ENCODE measurements at places on chromosomes 16 and 17.

DNA sequence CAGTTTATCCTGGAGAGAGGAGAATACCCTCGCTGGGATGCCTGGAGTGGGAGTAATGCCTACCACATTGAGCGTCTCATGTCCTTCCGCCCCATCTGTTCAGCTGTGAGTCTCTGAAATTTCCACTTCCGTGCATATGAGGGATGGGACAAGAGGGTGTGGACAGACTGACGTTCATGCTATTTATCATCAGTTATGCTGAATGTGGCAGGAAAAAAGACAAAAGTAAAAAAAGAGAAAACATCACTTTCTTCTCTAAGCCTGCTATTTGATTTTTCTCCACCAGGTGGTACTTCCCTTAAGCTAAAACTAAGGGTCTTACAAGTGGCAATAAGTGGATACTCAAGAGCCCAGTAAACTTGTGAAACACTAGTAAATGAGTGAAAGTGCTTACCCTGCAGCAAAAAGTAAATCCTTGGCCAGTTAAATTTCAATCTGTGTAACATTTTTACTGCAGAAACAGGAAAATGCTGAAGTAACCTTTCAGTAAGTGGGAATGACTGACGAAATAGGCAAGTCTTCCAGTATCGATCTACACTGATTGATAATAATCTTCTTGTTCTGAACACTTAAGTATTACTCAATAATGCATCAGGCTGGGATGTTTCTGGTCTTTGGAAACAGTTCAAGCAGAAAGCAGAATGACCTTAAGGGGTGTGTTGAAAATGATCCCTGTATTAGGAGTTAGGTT is 5.6 kb downstream of the CRYBA1 start:
- no peak for DNase-seq

DNA sequence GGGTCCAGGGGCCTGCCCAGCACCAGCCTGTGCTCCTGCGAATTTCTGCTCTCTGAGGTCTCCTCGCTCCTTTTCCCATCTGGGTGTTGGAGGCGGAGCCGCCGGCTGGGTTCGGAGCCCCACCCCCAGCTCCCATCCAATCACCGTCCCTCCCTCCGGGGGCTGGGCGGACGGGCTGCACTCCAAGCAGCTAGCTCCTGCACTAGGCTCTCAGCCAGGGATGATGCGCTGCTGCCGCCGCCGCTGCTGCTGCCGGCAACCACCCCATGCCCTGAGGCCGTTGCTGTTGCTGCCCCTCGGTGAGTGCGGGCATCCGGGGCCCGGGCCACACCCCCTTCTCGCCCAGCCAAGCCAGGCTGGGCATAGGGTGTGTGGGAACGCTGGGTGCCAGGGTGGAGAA is at the start of gene NRN1L:
Gene NRN1L (plus strand): TSS at position 202 of the 400 bp plus-strand sequence. CDS start 19 bp downstream, at position 221.
- DNase-seq: peak; percentile 96

DNA sequence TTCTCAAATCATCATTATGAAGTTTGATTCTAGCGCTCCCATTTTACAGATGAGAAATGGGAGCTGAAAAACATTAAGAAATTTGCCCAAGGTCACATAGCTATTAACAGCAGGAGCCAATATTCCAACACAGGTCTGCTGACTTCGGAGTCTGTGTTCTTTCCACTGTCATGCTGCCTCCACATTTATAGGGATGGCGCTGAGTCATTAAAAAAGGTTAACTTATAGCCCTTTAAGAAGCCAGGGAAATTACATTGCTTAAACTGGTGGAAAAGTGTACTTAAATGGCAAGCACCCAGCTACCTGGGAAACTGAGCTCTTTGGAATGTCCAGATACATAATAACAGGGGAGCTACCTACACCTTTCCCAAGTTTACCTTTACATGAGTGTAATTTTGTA is 65.0 kb downstream of the TBX4 start:
- DNase-seq: peak; percentile 60

DNA sequence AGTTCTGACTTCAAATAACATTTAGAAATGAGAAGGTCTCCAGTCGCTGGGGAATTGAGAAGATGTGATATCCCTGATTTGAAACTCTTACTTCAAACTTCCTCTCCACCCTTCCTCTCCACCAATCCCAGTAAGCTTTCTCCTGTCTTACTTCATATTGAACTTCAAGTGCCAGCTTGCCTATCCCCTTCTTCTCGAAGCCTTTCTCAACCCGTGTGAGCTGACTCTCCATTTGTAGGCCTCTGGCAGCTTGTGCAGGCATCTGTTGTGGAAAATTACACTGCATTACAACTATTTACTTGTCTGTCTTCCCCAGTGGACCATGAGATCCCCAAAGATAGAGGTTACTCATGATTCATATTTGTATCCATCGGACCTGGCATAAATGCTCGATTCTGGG is 280.8 kb upstream of the CDH5 start:
- no peak for DNase-seq

DNA sequence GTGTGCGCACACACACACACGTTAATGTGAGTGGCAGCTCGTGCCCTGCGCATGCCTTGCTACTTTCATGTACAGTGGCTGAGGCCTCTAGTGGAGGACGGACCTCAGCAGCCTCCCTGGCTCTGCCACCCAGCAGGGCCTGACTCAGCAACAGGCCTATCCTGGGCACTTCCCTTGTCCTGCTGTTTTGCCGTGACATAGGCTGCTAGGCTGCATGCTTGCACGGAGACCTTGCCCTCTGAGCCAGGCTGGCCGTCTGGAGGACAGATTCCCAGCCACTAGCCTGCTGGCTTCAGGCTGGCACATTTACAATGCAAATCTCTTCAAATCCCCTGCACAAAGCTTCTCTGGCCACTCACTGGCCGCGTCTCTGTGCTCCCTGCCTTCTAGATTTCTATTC is 9.5 kb downstream of the RNF213 start:
- DNase-seq: peak; percentile 74

GRCh38 chr17:63695889-63696288 is 4.0 kb downstream of the LIMD2 start:
- no peak for DNase-seq

- no peak for DNase-seq
These were observed 57.8 kb downstream of the HLF start for GRCh38 chr17:55322453-55322985.

- DNase-seq: no peak
These were observed 2.7 kb downstream of the MAPT start for GRCh38 chr17:45896803-45897693.

GRCh38 chr16:19113577-19114358 is at the start of gene ITPRIPL2:
ITPRIPL2 (plus strand) TSS chr16:19113964; CDS start chr16:19114462, 498 bp downstream.
- DNase-seq: peak; percentile 90

DNA sequence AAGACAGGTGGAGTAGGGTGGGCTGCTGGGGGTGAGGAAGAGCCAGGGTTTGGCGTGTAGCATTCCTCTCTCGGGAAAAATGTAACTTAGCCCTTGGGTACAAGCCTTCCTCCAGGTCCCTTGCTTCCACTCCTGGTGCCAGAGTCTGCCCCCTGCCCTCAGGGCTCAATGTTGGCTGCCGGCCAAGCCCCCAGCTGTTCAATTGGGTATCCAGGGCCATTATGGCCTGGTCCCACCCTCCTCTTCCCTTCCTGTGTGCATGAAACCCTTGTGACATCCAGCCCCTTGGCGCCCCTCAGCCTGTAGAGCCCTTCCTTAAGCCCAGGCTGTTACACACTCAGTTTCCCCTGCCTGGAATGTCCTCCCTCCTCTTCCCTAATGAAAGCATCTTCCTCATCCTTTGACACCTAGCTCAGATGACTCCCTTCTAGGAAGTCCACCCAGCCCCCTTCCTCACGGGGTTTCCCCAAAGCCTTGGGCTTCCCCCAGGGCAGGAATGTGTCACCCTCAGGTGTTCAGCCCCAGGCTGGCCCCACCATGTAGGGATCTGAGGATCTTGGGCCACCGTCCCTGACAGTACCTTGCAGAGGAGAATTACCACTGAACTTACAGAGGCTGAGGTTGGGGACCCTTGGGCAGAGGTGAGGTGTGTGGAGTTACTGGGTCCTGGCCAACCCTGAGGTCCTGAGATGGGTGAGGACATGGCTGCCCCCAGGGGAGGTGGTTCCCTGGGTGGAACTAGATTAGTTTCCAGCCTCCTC is 30.0 kb downstream of the B9D1 start:
- peak; percentile 55 for DNase-seq

GRCh38 chr17:77916264-77916663 is 42.2 kb upstream of the TNRC6C start:
- no peak for DNase-seq

DNA sequence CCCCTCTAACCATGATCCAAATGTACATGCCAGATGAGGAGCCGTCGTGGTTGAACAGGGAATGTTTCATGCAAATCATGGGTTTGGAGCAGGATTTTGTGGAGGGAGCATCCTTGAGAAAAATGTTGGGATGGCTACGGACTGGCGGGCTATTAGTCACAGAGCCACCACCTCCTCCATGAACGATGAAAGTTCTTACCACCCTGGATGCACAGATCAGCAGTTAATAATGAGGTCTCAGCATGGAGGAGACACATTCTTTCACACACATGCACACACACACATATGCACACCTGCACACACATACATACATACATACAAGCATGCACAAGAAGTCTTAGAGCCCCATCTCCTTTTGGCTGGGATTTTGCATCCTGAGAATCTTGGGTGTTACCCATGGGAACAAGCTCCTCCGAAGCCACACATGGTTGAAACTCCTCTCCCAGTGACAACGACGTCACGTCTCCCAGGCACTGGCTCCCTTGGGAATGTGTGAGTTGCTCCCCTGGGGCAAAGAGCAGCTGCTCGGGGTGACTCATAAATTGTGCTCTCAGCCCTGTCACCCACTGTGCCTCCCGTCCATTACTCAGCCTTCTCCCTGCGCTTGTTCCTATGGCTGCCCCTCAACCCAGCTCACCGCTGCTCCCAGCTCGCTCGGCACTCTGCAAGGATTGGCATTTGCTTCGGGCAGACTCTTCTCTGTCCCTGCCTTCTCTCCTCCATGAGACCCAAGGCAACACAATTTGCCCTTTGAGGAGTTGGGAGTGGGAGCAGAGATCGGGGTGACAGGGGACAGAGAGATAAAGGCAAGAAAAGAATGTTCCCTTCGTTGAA is 344.6 kb downstream of the SOX9 start:
- peak; percentile 99 for DNase-seq

- DNase-seq: peak; percentile 51
These were observed 24.6 kb upstream of the TNRC6C start for GRCh38 chr17:77933777-77934398.

DNA sequence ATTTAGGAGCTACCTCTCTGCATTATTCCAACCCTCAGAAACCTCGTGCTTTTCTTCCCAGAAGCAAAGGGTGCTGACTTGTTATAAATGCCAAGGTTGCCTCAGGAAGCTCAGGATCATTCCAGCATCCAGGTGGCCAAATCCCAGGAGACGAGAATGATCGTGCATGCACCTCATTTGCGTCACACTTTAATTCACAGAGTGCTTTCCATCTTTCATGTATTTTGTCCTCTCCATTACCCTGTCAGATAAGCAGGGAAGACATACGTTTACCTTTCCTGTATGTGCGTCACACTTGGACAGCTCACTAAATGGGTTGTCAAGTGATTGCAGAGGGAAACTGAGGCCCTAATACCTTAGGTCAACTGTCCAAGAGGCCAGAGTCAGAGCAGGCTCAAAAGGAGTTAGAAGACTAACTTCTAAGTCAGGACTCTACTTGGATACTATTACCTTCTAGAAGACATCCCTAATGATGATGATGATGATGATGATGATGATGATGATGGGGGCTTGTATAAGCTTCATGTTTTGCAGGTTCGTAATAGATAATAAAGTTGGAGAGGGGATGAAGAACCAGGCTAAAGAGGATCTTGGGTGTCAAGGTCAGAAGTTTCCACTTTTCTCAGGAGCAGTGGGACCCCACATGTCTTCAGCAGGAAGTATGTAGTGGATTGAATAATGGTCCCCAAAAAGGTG is 150.6 kb upstream of the TNRC6C start:
- DNase-seq: no peak

DNA sequence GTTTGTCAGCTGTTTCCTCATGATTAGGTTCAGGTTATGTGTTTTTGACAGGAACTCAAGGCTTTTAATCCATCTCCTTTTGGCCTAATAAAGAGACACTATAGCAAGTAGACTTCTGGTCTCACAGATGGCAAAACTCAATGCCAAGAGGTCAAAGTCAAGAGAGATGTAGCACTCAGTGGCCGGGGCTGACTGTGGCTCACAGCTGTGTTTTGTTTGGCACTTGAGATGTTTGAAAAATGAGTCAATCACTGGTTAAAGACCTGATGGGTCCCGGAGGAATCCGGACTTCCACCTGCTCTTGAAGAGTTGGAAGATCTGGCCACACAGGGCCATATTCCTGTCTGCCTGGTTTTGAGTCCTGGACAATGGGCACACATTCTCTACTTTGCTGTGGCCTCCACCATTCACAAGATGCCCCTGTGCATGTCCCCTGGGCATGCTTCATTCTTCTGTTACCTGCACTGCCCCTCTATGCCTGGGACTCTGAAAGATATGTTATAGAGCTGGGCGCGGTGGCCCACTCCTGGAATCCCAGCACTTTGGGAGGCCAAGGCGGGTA is 210.3 kb downstream of the SNX29 start:
- no peak for DNase-seq

DNA sequence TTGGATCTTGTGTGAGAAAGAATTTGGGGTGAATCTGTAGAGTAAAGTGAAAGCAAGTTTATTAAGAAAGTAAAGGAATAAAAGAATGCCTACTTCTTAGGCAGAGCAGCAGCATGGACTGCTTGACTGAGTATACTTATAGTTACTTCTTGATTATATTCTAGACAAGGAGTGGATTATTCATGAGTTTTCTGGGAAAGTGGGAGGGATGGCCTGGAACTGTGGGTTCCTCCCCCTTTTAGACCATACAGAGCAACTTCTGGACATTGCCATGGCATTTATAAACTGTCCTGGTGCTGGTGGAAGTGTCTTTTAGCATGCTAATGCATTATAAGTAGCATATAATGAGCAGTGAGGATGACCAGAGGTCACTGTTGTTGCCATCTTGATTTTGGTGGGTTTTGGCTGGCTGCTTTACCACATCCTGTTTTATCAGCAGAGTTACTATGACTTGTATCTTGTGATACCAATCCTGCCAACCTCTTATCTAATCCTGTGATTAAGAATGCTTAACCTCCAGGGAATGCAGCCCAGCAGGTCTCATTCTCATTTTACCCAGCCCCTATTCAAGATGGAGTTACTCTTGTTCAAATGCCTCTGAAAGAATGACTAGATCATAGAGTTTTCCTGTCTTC is 58.7 kb downstream of the HSD17B2 start:
- DNase-seq: no peak

GRCh38 chr17:61393904-61394629 is 5.6 kb upstream of the TBX2 start:
- peak; percentile 90 for DNase-seq

GRCh38 chr16:1412847-1413246 is 1.7 kb downstream of the UNKL start:
- DNase-seq: no peak

GRCh38 chr17:76381633-76382350 is 2.6 kb upstream of the SPHK1 start:
- peak; percentile 88 for DNase-seq
